ENCODE measurements at places on chromosomes 2 and 18. TPM values are rescaled to one million over a fixed set of nuclear protein-coding genes. Genes with fewer than 3 reads are reported as not detected.
A peak's percentile ranks its signal among the peaks of the same experiment; 100 is the strongest.

DNA sequence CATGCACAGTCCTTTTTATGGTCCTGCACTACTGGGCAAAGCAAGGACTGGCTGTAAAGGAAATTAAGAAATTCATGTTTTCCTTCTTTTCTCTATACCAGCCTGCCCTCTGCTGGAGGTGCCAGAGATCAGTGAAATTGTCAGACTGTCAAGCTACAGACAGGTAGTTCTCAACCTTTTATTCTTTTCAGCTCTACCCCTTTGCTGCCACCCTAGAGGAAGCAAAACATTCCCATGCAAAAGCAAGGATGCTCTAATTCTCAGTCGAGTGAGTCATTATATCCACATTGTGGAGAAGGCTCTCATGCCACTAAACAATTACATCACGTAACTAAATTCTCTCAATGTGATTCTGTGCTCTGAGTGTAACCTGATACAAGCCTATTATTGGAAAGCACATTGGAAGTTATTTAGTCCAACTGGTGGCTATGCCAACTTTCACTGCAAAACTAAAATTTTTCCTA, 25.0 kb upstream of the RAPGEF4 start:
- no peak overlapping the region for H3K27ac ChIP-seq
- H3K36me3 ChIP-seq, result no peaks in the 10 kb centered on the region
- no peaks in the 10 kb centered on the region for H3K27me3 ChIP-seq
- DNase-seq, result peak; percentile 56

DNA sequence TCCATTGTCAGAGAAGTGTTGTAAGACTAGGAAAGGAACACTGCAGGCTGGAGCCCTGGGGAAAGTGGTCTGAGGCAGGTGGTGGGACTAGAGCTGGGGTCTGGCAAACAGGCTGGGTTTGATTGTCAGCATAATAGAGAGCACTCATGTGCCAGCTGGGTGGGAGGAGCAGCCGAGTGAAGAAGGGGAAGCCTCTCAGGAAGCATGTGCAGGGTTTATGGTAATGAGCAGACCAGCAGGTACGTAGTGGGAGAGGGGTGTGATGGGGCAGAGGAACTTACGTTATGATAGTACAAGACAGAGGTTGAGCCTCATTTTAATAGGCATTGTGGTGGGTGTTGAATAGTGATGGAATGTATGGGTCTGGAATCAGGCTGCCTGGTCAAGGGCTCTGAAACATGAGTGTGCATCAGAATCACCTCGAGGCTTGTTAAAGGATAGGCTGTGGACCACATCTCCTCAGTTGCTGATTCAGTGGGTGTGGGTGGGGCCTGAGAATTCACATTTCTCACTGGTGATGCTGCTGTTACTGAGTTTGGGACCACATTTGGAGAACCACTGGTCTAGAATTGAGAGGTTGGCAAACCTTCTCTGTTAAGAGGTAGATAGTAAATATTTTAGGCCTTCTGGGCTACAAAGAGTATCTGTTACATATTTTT, 1.7 kb upstream of the MGAT5 start:
- H3K4me3 ChIP-seq, result no peak overlapping the region
- H3K27ac ChIP-seq, result no peak overlapping the region
- H3K36me3 ChIP-seq, result no peaks in the 10 kb centered on the region
- H3K4me1 ChIP-seq, result peaks cover 22% of the 10 kb centered on the region
- no peak for DNase-seq
- H3K27me3 ChIP-seq, result no peaks in the 10 kb centered on the region

GRCh38 chr2:169693360-169693759, 845 bp downstream of the CFAP210 start:
- no peak overlapping the region for H3K4me3 ChIP-seq
- no peaks in the 10 kb centered on the region for H3K36me3 ChIP-seq
- H3K27ac ChIP-seq, result no peak overlapping the region
- H3K4me1 ChIP-seq, result no peaks in the 10 kb centered on the region

DNA sequence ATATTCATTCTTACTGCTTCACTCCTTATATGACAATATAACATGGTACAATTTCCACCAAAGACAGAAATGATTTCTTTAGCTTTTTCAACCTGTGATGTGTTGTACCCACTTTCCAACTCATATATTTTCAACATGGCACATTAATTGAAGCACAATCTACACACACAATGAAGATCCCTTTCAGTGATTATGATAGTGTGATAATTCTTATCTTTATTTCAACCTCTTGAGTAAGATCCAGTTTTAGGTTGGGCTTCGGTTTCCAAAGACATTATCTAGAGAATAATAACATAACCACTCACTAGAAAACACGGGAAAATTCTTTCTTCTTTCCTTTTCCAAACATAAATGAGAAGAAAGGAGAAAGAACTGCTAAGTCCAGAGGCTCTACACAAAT, 3.4 kb upstream of the DSG3 start:
- H3K27me3 ChIP-seq, result no peaks in the 10 kb centered on the region
- no peak for DNase-seq
- no peaks in the 10 kb centered on the region for H3K4me1 ChIP-seq
- H3K4me3 ChIP-seq, result no peak overlapping the region
- H3K27ac ChIP-seq, result no peak overlapping the region
- no peaks in the 10 kb centered on the region for H3K36me3 ChIP-seq

GRCh38 chr2:37654932-37655841, 16.3 kb downstream of the CDC42EP3 start:
- H3K27ac ChIP-seq, result peak overlapping the region; percentile 94
- no peaks in the 10 kb centered on the region for H3K27me3 ChIP-seq
- no peak overlapping the region for H3K4me3 ChIP-seq
- peaks cover 10% of the 10 kb centered on the region for H3K4me1 ChIP-seq
- DNase-seq, result peak; percentile 43
- H3K36me3 ChIP-seq, result no peaks in the 10 kb centered on the region

DNA sequence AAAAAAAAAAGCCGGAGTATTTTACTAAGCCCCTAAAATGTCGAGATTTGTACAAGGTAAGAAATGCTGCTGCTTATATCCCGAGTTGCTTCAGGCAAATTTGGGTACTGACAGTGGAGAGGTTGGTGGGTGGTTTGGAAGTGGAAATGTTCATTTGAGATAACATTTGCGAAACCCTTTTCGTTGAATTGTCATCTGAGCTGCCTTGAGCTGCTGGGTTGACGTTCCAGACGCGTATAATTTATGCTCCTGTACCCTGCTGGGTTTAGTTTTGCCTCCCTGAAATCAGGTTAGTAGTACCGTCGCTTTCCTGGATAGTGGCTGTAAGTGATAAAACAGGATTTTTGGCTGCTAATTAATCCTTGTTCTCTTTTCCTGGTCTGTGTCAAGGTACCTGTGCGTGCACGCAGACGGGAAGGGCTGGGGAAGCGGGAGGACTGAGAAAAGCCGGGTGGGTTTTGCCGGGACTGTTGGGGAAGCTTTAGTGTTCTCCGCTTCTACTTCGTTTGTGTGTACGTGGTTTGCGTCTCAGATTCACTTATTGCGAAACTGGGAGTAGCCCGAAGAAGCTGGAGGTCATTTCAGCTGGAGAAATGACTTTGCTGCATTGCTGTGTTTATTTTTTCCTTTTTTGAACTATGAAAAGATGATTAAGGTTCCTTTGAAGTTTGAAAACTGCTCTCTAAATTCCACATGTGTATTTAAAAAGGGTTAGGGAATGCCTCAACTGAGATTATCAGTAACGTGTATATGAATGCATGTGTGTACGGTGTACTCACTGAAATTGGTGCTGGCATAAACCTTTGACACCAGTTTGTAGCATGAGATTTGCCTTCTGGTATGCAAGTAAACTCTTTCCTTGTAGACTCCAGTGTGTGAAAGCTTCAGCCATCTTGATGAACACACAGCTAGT, 709 bp downstream of the UGP2 start:
- peak; percentile 63 for DNase-seq
- no peaks in the 10 kb centered on the region for H3K36me3 ChIP-seq
- H3K4me3 ChIP-seq, result peak overlapping the region; percentile 64
- no peaks in the 10 kb centered on the region for H3K27me3 ChIP-seq
- H3K4me1 ChIP-seq, result peaks cover 22% of the 10 kb centered on the region

DNA sequence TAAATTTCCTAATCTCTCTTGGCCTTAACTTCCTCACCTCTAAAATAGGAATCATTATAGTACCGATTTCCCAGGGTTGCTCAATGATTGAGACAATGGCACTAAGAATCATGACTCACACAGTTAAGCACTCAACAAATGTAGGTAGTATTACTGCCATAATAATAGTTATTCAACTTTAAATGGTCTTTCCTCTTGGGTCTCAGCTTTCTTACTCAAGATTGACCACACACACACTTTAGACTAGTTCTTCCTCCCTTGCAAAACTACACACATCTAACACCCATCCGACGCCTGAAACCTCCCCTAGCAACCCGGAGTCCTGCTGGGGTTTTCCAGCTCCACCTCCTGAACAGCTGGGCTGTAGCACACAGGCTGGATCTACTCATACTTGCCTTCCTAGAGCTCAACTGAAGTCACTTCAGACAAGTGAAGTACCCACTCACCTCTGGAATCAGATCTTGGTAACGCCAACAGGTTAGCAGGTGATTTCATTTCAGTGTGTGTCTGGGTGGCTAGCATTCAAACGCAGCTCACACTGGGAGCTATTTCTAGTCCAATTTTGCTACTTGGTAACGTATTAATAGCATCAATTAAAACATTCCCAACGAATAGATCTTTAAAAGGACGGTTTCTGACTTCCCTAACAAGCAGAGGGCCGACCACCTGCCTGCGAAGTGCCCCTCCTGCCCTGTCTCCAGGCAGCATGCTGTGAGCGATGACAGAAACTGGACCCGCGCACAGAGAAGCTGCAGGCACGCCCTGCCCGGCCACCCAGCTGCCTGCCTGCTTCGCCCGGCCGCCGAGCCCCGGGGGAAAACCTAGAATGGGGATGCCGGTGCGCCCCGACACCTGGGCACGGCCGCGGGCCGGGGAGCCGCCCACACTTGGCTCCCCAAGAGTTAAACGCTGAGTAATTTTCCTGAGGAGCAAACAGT, 1.1 kb downstream of the UXS1 start:
- peak; percentile 85 for DNase-seq
- H3K4me3 ChIP-seq, result peak overlapping the region; percentile 96
- peak overlapping the region; percentile 90 for H3K27ac ChIP-seq

DNA sequence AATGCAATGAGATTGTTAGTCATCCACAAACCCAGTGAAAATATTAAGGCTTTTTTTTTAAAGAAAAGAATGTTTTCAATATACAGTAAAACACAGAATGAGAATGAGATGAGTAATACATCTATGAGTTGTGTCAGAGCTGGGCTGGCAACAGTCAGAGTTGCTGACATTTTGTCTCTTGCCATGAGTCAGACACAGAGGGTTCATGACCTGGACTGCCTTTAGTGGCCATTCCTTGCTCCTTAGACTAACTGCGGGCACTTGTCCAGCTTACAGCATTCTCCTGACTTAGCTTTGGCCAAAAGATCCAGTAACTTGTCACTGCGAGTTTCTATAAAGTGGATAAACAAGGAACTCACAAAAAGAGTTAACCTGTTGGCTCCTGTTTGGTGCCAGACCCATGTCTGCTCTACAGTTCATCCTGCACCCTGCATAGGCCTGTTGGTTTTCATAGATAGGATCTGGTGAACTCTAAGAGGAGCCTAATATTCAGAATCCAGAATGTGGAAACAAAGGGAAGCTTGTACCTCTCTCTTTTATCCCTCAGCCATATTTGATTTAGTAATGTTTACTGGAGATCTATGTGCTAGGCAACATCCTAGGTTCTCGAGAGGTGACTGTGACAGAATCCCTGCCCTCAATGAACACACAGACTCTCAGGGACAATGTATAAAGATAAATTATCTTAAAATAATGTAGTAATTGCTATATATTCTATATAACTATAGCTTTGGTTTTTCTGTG, 391.5 kb upstream of the VWC2L start:
- no peaks in the 10 kb centered on the region for H3K4me1 ChIP-seq
- no peaks in the 10 kb centered on the region for H3K36me3 ChIP-seq
- H3K27me3 ChIP-seq, result no peaks in the 10 kb centered on the region
- no peak overlapping the region for H3K27ac ChIP-seq
- no peak for DNase-seq

GRCh38 chr2:197675711-197676188, 363 bp upstream of the RFTN2 start:
- no peak overlapping the region for H3K27ac ChIP-seq
- peak; percentile 81 for DNase-seq
- no peaks in the 10 kb centered on the region for H3K27me3 ChIP-seq

- no peak overlapping the region for H3K4me3 ChIP-seq
- H3K36me3 ChIP-seq, result no peaks in the 10 kb centered on the region
- H3K27me3 ChIP-seq, result peaks cover 3% of the 10 kb centered on the region
- H3K27ac ChIP-seq, result no peak overlapping the region
- no peaks in the 10 kb centered on the region for H3K4me1 ChIP-seq
These were observed 14.4 kb upstream of the PIK3C3 start for GRCh38 chr18:41940506-41941215.

GRCh38 chr18:75698861-75699260, 271.4 kb upstream of the SMIM21 start:
- H3K27ac ChIP-seq, result no peak overlapping the region
- no peaks in the 10 kb centered on the region for H3K4me1 ChIP-seq
- H3K27me3 ChIP-seq, result no peaks in the 10 kb centered on the region
- H3K4me3 ChIP-seq, result no peak overlapping the region

DNA sequence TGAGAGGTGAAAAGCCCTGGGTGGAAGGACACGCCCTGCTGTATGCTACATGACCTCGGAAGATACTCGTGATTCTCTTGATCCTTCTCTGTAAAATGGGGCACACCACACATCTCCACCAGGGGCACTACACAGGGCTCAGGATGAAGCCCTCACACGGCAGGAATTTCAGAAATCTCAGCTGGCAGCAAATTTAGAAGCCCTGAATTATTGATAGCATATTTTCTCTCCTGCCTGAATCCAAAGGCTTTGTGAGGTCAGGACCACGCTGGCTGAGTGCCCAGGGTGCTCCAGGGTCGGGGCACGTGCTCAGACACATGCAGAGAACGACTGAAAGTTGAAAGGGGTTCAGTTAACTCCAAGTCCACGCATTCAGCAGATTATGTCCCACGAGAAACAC, 42.1 kb upstream of the GALR1 start:
- no peak overlapping the region for H3K27ac ChIP-seq
- H3K4me3 ChIP-seq, result no peak overlapping the region
- no peaks in the 10 kb centered on the region for H3K27me3 ChIP-seq

DNA sequence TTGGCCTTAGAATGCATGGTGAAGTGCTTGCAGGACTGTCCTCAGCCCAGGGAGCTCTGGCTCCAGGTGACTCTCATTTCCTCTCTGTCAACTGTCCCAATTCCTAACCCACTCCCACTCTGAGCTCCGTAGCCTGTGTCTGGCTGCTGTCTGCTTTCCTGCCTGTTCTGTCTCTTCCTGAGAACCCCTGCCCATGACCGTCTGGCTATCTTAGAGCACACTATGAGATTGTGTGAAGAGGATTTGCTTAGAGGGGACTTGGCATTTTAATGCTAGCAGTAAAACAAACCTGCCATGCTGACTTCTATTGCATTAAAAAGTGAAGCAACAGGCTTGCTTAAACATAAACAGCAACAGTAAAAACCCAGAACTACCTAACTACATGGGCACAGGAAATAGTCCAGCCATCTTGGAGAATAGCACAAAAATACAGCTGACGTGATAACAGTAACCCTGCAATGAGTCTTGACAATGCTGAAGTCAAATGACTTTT, 234.7 kb downstream of the PRKCE start:
- peak overlapping the region; percentile 33 for H3K27ac ChIP-seq
- no peak overlapping the region for H3K4me3 ChIP-seq
- H3K36me3 ChIP-seq, result no peaks in the 10 kb centered on the region
- peak; percentile 40 for DNase-seq
- peaks cover 48% of the 10 kb centered on the region for H3K4me1 ChIP-seq

- no peaks in the 10 kb centered on the region for H3K36me3 ChIP-seq
- no peak overlapping the region for H3K4me3 ChIP-seq
- H3K27ac ChIP-seq, result no peak overlapping the region
- no peaks in the 10 kb centered on the region for H3K4me1 ChIP-seq
- peak; percentile 77 for DNase-seq
These were observed 6.4 kb upstream of the PTPN4 start for GRCh38 chr2:119753041-119753929.

The SPATA3 gene
- total RNA-seq, result not detected

The CHST10 gene
- 10.5 TPM for total RNA-seq

The UGT1A5 gene
- 0.34 TPM for total RNA-seq

Data from lung (tissue), 17 donors.